ENCODE measurements at places on chromosomes 11 and 22. TPM values are rescaled to one million over a fixed set of nuclear protein-coding genes. Genes with fewer than 3 reads are reported as not detected.

PRR33 gene
- not detected for total RNA-seq

DNA sequence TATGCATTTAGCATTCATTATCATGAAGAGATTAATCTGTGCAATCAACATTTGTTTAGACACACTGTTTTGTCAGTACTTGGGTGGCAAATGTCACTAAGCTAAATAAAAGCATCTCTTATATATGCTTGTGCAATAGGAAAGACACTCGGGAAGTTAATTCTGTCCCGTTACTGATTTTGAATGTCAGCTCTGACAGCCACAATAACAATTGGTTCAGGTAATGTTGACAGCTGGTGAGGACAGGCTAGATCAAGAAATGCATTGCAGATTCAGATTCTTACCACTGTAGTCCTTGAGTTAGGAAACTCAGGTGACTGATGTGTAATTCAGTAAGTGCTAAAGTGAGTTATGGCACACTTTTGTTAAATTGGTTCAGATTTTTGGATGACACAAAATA, 523.8 kb upstream of the FAT3 start:
- no peak for DNase-seq

- no peak for DNase-seq
Measured at GRCh38 chr22:20033045-20033706, 12.3 kb downstream of the TANGO2 start.

MMP13 gene
- not detected for total RNA-seq

SLC22A25 gene
- total RNA-seq, result not detected

DNA sequence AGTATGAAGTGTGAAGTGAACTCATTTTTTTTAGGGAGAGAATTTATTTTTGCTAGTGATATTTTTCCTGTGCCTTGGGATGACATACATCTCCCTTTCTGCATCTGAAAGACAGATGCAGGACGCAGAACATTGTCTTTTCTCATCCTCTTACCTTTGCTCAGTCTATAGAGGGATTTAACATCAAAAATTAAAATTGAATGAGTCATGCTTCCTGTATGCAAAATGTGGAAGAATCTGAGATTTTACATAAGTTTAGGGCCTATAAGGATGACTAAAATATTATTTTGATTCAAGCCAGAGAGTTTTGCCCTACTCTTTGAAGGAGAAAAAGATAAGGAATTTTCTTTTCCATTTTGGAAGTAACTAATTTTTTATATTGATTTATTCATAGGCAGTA, 27.3 kb downstream of the XRCC6 start:
- DNase-seq, result no peak

OR6A2 gene
- not detected for total RNA-seq

- no peak for DNase-seq
Measured at GRCh38 chr11:47276923-47277322, 7.0 kb downstream of the MADD start.

CXCR5 gene
- total RNA-seq, result 3.5 TPM

DNA sequence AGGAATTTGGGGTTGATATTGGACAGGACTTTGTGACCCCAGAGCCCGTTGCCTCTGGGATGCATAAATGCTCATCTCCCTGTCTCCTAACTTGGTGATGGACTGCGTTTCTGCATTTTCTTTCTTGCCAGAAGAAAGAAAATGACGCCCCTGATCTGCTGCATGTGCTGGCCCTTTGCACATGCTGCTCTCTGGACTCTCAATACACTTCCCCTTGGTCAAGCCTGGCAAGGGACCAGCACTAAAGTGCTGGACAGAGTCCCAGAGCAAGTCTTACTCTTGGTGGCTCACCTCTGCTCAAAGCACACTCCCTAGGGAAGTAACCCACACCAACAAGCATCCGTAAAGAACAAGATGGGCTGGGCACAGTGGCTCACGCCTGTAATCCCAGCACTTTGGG, 40.7 kb downstream of the MYH9 start:
- DNase-seq, result no peak

DNA sequence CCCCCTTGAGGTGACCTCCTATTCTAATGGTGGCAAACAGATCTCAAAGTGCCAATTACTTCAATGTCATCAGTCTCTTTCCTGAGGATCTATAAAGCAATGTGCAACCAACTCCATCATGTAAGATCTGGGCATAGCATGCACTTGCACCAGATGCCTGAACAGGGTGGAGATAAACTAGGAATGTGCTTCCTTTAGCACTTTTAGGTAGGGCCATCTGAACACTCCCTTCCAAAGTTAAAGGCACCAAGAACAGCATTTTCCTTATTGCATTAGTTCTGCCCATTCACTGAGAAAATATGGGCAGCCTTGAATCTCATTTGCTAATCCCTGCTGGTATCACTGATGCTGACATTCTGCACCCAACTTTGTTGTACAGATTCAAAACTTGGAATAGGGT, 112.0 kb downstream of the SGSM3 start:
- no peak for DNase-seq
